Stimulated activated CD8-positive, alpha-beta memory T cell treated with anti-CD3 and anti-CD28 coated beads, Interleukin-12 subunit alpha, Interleukin-12 subunit beta, amount 100 ng/mL, for 1 hour (primary cell): ENCODE measurements at places on chromosomes 2 and 18.

- DNase-seq = no peak
These were observed 360.4 kb upstream of the ZC3H15 start for GRCh38 chr2:186125625-186126024.

DNA sequence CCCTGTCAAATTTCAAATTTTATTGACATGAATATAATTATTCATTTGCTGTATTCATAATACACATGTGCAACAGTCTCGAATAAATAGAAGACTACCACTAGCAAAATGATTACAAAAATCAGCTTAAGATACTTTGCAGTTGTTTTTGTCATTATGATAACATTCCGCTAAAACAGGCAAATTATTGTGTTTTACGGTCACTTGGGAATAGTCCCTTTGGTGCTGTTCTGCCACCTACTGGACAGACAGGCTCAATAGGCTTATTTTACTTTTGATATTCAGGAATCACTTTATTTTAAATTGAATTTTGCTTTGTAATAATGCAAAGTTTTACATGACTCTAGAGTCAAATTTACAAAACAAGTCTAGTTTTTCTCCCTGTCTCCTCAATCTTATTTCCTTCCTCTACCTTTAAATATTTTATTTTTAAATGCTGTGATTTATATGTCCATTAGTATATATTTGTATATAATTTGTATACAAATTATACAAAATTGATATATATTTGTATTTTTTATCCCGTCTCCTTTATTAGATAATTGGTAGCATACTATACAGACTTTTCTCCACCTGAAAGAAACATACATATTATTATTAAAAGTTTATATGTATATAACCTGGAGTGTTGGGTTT lies 456.3 kb downstream of the DLGAP1 start:
- DNase-seq = no peak

DNA sequence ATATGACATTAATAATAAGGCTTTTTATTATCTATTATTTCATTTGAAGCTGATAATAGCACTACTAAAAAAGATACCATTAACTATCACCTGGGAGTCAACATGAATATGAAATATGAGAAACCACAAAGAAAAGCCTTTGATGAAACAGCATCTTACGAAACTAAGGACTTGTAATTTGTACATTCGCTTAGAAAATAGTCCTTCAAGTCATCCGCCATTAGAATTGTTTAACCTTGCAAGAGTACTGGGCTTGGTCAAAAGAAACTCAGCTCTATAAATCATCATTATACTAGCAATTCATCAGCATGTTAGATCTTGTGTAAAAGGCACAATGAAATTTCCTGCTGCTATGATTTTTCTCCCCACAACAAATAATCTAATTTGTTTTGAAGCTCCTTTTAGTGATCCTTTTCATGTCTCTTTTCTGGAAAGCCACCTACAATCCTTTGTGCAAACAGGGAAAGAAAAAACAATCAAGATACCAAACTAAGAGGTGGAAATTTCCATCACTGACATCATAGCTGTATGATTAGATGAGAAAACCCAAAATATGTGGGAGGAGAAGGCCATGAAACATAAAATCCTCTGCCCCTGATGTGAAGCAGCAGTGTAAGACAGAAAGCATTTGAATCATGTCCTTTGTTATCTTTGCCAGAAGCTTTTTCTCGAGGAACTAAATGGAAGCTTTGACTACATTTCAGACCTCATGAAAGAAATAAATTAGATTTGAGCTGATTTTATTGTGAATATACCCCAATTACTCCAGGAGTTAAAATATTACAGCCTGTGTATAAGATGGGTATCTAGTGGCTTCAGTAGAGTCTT lies 31.2 kb downstream of the SCN9A start:
- DNase-seq = no peak

GRCh38 chr18:46332286-46332801 lies 228.2 kb downstream of the HAUS1 start:
- no peak for DNase-seq

- DNase-seq = no peak
These were observed 67.1 kb downstream of the ZBTB7C start for GRCh38 chr18:48342125-48342524.

DNA sequence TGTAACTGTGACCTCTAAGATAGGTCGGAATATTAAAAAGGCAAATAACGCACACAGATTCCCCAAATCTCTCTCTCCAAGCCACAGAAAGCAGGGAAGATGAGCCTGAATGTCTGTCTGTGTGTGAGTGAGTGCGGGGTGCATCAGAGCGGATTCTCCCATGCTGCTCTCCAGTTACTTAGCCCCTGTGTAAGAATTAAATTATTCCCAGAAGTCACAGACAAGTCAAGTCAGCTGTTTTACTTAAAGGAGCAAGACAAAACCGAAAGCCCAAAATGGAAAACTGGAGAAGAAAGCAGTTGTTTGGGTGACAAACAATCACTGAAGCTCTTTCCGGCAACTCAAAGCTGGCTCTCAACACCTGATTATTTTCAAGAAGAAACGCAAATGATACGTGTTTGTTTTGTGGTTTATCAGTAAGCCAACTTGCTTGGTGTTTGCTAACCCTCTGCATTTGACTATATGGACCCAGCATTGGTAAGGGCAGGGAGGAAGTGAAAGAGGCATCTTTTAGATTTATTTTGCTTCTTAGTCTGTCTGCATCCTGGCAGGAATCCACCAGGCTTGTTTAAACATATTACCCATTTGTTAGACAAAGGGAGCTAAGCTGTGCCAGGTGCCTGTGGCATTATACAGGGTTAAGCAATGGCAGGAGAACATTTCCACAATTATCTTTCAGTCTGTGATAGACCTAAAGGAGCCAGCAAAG lies 121.5 kb upstream of the CREB1 start:
- DNase-seq = no peak

DNA sequence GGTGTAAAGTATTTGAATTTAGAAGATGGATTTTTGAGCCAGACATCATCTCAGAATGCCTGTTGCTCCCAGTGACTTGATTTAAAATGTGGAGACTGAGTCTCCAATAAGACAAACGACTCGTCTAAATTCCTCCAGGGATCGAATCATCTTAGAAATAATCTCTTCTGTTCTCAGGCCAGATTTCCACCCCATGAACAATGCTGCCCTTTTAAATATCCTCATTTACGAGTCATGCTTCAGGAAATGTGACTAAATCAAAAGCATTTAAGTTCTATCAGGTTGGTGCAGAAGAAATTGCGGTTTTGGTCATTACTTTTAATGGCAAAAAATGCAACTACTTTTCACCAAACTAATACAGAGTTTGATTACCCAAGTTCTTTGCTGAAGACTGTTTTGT lies 684.6 kb upstream of the SOX11 start:
- no peak for DNase-seq

GRCh38 chr18:63844254-63844653 lies 43.3 kb upstream of the SERPINB2 start:
- DNase-seq = no peak

DNA sequence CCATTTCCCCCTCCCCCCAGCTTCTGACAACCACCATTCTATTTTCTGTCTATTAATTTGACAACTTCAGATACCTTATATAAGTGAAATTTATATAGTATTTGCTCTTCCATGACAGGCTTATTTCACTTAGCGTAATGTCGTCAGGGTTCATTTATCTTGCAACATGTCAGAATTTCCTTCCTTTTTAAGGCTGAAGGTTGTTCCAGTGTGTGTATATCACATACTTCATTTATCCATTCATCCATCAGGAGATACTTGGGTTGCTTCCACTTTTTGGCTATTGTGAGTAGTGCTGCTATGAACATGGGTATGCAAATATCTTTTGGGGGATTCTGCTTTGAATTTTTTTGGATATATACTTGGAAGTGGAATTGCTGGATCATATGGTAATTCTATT lies 7.4 kb downstream of the BCL2L11 start:
- no peak for DNase-seq

- no peak for DNase-seq
These were observed 165.2 kb downstream of the MTCL1 start for GRCh38 chr18:8870528-8870927.

GRCh38 chr2:231383416-231384108 lies 11.9 kb upstream of the B3GNT7 start:
- no peak for DNase-seq

DNA sequence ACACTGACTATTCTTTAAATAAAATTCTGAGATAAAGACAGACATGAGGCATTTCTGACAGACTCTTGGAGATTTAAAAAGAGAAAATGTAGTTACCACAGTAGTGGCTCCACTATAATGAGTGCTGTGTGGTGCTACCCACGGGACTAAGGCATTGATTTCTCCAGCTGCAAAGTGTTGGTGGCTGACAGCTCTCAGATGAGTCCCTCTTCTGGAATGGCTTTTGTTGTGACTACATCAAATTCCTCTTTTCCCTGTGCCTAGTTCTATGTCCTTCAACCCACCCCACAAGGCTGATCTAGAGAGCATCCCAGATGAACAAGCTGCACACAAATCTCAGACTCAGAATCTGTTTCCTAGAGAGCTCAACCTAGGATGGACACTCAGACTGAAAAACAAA lies 884.8 kb upstream of the ZEB2 start:
- no peak for DNase-seq

DNA sequence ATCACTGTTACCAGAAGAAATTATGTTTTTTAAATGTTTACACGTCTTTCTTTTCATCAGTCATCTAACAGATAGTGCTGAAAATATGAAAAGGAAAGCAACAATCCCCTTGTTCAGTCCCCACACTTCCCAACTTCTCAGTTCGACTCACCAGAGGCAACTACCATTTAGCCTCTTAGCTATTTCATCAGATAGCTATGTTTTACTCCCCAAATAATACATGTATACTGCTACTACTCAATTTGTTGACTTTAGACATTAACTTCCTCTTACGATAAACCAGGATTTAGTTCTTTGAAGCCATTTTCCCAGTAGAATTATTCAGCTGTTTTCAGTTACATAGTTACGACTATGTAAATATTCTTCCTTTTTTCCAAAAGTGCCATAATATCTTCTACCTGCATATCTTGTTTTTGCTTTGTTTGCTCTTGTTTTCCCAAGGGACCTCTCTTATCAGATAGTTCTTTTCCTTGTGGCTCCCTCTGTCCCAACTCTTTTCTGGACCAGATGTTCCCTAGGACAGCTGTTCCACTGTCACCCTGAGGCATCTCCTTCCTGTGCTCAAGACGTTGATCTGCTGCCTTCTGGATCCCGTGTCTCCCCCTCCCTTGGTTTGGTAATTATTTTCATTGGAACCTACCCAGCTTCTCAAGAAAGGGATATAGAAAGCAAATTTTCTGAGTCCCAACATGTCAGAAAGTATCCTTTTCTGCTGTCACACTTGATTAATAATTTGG lies 289.3 kb upstream of the TANK start:
- no peak for DNase-seq

DNA sequence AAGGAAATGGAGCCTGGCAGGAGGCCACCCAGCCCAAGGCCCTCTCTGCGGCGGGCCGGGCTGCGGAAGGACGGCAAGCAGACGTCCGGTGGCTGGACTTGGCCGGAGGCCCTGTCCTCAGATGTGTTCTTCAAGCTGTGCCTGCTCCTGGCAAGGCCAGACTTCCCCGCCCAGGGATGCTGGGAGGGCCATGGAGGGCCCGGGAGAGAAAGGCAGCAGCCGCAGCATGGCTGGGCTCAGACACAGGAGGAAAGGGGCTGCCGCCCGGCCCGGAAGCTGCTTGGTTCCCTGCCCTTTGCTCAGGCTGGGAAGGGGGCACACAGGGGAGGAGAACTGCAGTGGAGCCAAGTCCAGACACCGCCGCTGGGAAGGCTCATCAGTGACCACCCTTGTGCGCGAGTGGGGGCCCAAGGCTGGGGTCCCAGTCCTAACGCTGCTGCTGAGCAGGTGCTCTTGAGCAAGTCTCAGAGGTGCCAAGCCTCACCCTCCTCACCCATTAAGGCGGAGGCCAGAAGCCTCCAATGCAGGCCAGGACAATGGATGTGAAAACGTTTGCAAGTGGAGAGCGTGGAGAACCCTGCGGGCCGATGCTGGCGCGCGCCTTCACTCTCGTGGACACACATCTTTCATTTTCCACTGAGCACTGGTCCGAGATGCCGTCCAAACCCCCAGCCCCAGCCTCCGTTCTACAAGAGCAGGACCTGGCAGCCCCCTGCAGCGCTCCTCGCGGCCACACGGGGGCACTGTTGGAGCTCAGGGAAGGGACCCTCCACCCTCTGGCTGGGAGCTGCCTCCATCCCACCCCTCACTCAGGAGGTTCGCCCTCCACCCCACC lies 7.9 kb downstream of the CROCC2 start:
- DNase-seq = peak; percentile 45

- DNase-seq = no peak
These were observed 279.2 kb upstream of the THSD7B start for GRCh38 chr2:136486115-136486514.

DNA sequence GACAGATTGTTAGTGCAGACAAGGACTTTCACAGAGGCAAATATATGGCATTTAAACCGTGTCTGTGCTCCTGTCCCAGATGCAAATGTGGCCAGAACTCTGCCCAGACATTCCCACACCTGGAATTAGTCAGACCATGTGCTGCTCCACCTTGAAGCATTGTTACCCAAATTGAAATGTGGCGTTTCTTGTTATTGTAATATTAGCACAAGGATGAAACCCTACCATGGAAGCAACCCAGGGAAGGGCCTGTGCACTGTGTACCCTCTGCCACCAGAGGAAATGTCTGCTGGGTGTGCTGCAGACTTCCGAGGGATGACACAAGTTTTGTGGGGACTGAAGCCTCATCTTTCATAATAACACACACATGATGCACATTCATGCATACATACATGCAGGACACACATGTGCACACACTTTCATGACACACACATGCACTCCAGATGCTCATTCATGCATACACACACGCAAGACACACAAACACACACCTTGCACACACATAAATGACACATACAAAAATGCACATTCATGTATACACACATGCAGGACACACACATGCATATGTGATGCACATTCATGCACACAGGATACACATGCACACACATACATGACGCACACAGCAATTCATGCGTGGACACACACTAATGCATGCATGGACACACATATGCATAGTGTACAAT lies 133.2 kb upstream of the SNTG2 start:
- no peak for DNase-seq

- no peak for DNase-seq
These were observed 186.8 kb downstream of the ZEB2 start for GRCh38 chr2:144333143-144333555.

DNA sequence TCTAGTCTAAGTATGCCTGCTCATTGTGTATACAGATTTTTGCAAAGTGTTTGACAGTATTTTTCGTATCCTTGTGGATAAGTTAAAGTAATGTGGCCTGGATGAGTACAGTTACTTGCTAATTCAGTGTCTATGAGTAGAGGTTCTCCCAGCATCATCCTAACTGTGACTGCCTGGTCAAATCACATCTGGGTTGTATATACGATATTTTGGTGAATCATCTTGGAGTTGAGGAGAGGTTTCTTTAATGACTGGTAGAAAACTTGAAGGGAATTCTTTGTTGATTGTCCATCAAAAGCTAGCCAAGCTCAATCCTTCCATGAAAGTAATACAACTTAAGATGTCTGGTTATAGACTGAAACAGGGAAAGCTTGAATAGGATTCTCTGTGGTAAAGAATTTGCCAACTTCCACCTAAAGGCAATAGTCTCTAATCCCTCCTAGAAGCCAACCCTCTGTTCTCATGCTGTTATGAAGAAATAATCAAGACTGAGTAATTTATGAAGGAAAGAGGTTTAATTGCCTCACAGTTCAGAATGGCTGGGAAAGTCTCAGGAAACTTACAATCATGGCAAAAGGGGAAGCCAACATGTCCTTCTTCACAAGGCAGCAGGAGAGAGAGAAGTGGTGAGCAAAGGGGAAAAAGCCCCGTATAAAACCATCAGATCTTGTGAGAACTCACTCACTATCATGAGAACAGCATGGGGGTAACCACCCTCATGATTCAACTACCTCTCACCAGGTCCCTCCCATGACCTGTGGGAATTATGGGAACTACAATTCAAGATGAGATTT lies 19.4 kb upstream of the RALBP1 start:
- no peak for DNase-seq
